HT1080 (cell line): ENCODE measurements at places on chromosomes 7 and 10. TPM values are rescaled to one million over a fixed set of nuclear protein-coding genes. Genes with fewer than 3 reads are reported as not detected.

Gene HOXA9
- 33.8 and 45.8 TPM in 2 replicates for total RNA-seq

Gene INA
- not detected in 2 replicates for total RNA-seq

Gene SPDYE3
- total RNA-seq: not detected in 2 replicates

Gene ABCA13
- total RNA-seq: 1.2 and 1.7 TPM in 2 replicates

Gene ARHGAP19
- 9.0 and 11.1 TPM in 2 replicates for total RNA-seq

Gene DENND2A
- 1.8 and 2.2 TPM in 2 replicates for total RNA-seq

Gene CYP26C1
- total RNA-seq: not detected in 2 replicates

Gene ZNF25
- 2.6 and 2.8 TPM in 2 replicates for total RNA-seq

Gene CALD1
- total RNA-seq: 47.7 and 57.3 TPM in 2 replicates

Gene PDZD7
- 0.80 and 1.6 TPM in 2 replicates for total RNA-seq

Gene MUC12
- total RNA-seq: not detected in 2 replicates

Gene HMX2
- total RNA-seq: 0.06 TPM in 1 of 2 replicates, not detected in the other

Gene PHYHIPL
- not detected in 2 replicates for total RNA-seq

Gene ZNF680
- total RNA-seq: 2.7 and 4.6 TPM in 2 replicates
